ENCODE measurements at places on chromosomes 6 and 20.

GRCh38 chr6:167774881-167775280, 51.8 kb upstream of the AFDN start:
- no peak for DNase-seq

DNA sequence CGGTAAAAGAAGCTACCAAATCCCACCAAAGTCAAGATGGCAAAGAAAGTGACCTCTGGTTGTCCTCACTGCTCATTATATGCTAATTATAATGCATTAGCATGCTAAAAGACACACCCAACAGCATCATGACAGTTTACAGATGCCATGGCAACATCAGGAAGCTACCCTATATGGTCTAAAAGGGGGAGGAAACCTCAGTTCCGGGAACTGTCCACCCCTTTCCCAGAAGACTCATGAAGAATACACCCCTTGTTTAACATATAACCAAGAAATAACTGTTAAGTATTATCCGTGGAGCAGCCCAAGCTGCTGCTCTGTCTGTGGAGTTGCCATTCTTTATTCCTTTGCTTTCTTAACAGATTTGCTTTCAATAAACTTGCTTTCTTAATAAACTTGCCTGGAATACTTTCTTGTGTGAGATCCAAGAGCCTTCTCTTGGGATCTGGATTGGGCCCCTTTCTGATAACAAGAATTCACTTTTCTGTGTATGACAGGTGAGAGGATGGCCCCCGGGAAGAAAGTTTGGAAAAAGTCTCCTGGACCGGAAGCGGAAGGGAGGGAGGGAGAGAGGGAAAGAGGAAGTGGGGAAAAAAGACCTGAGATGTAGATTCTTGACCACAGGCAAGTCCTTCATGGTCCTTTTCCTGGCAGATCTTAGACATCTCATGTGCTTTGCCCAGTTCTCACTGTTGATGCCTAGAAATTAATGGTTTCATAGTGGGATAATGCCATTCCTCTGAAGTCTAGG, 146.7 kb upstream of the ID4 start:
- DNase-seq, result no peak

DNA sequence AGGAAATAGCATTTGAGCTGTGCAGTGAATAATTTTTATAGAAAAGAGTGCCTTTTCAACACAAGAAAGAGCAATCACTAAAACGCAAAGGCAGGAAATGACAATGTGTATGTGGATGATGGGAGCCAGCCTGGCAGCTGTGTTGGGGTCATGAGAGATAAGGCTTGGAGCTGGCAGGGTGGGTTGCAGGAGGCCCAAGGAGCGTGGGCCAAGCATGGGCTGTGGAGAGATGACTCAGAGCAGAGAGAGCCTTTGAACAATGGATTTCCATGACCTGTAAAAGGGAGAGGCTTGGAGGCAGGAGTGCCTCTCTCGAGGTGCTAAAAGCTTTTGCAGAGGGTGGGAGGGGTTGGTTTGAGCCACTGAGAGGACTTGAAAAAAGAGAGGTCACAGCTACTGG, 6.6 kb upstream of the TBC1D7 start:
- no peak for DNase-seq

DNA sequence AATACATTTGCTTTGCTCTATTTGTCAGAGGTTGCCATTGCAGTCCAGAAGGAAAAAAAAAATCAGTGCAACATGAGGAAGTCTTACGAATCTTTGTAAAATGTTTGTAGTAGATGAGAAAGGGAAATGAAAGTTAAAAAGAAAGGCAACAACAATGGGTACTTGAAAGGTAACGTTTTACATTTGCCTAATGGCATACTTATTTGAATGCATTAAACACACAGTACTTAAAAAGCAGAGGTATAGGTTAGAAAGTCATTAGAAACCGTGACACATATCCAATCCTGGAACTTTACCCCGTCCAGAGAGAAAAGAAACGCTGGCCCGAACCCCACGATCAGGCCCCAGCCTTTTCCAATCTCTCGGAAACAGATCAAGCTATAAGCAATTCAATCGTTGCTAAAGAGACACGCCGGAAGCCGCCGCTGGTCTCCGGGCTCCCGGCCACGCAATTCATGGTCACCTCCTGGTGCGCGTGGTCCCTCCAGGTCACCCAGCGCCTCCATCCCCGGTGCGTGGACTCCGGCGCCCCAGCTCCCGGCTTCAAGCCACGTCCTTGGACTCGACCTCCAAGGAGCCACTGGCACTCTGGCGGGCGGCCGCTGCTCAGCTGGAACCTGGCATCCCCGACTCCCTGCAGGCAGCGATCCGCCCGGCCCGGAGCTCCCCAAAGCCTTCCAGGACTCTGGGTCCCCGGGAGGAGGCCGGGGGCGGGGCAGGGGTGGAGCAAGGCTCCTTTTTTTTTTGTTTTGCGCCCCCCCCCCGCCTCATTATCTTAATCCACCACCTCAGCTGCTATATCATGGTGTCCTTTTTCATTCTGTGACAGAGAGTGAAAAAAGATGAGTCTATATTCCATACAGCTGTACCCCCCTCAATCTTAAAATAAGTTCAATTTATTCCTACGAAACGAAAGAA, at the start of gene SLC18B1:
TSS of gene SLC18B1 (minus strand) at position 687 of the 918 bp plus-strand sequence. CDS start at position 506, 181 bp downstream.
- peak; percentile 27 for DNase-seq

- DNase-seq, result no peak
These were observed 11.6 kb upstream of the ITPR3 start for GRCh38 chr6:33609528-33609927.

GRCh38 chr6:12279322-12280091, 10.7 kb upstream of the EDN1 start:
- DNase-seq, result no peak

GRCh38 chr6:73382462-73383113, 12.0 kb upstream of the DDX43 start:
- no peak for DNase-seq

Measured in NCI-H1436 (cell line).